T-cell (primary cell): ENCODE measurements at places on chromosomes 4 and X. TPM values are rescaled to one million over a fixed set of nuclear protein-coding genes. Genes with fewer than 3 reads are reported as not detected.

GRCh38 chr4:146949559-146949958 lies 3.9 kb upstream of the TTC29 start:
- H3K36me3 ChIP-seq = no peaks in the 10 kb centered on the region
- H3K27ac ChIP-seq = no peak overlapping the region
- no peak for DNase-seq
- no peak overlapping the region for H3K4me3 ChIP-seq
- H3K4me1 ChIP-seq = peaks cover 15% of the 10 kb centered on the region
- no peaks in the 10 kb centered on the region for H3K27me3 ChIP-seq

GRCh38 chr4:83378419-83378818 lies 43.8 kb upstream of the HPSE start:
- peaks cover 6% of the 10 kb centered on the region for H3K27me3 ChIP-seq
- no peaks in the 10 kb centered on the region for H3K36me3 ChIP-seq
- no peak overlapping the region for H3K4me3 ChIP-seq
- no peak overlapping the region for H3K27ac ChIP-seq
- DNase-seq = no peak
- H3K4me1 ChIP-seq = no peaks in the 10 kb centered on the region

DNA sequence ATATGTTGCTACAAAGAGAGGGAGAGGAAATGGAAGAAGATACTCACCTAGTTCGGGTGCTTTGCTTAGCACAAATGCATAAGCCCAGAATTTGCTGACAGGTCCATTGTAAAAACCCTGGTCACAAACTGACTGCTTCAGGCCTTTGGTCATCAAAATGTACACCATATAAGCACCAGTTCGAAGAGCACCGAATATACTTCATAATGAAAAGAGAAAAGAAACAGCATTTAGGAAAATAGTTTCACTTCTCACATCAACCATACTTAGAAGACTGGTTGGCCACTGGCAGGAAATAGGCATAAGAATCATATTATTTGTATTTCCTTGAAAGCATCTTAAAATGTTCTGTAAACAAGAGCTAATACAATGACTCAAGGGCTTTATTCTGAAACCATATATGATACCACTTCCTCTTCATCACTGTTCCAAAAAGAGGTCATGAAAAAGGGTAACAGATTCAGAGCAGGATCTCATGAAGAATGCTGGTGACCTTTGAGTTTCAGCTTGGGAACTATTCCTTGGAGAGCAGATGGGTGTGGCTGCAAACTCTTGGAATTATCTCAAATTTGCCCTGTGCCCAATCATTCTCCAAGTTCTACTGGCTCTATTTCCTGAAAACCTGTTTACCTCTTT lies 138.7 kb downstream of the ELOVL6 start:
- H3K4me3 ChIP-seq = peak overlapping the region; percentile 11
- H3K27ac ChIP-seq = peak overlapping the region; percentile 53
- H3K27me3 ChIP-seq = no peaks in the 10 kb centered on the region
- no peaks in the 10 kb centered on the region for H3K36me3 ChIP-seq
- no peak for DNase-seq

DNA sequence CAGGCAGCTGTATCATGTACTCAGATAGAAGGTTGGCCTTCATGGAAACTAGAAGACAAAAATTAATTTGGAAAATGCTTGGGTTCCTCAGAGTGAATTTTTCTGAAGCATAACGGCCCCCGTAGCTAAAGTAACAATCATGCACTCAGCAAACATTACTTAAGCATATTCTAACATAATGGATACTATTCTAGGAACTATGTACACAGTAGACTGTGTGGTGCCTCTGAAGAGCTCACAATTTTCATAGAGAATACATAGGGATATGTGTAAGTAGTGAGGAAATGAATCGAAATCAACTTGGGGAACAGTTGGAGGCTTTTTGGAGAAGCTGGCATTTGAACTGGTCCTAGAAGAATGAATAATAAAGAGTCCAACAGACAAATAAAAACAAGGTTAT lies 1045.0 kb downstream of the GLUD2 start:
- DNase-seq = no peak
- H3K36me3 ChIP-seq = no peaks in the 10 kb centered on the region
- H3K4me1 ChIP-seq = no peaks in the 10 kb centered on the region
- H3K27ac ChIP-seq = no peak overlapping the region
- H3K4me3 ChIP-seq = no peak overlapping the region

GRCh38 chr4:119314356-119314755 lies 7.6 kb downstream of the FABP2 start:
- H3K27ac ChIP-seq = no peak overlapping the region
- H3K4me1 ChIP-seq = no peaks in the 10 kb centered on the region
- no peak overlapping the region for H3K4me3 ChIP-seq

GRCh38 chrX:69221239-69222102 lies 56.2 kb upstream of the PJA1 start:
- H3K36me3 ChIP-seq = no peaks in the 10 kb centered on the region
- peaks cover 8% of the 10 kb centered on the region for H3K27me3 ChIP-seq
- no peak overlapping the region for H3K27ac ChIP-seq
- no peak for DNase-seq

DNA sequence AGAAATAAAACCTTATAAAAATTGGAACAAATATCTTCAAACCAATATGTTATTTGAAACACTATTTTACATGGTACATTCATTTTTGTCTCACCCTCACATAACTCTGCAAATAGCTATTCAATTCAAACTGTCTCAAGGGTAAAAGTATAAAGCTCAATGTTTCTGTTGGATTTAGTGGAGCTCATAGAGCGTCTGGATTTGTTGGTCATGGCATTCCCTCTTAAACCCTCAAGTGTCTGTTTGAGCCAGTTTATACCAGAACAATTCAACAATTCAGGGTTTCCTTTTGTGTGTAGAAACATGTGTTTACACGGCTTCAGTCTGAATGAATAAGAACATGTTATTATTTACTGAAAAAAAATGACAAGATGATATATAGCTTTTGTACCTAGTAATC lies 161.6 kb downstream of the PCDH18 start:
- no peaks in the 10 kb centered on the region for H3K4me1 ChIP-seq
- H3K36me3 ChIP-seq = no peaks in the 10 kb centered on the region
- H3K4me3 ChIP-seq = no peak overlapping the region
- DNase-seq = no peak
- H3K27ac ChIP-seq = no peak overlapping the region

- H3K4me3 ChIP-seq = no peak overlapping the region
- no peak overlapping the region for H3K27ac ChIP-seq
- no peak for DNase-seq
- no peaks in the 10 kb centered on the region for H3K36me3 ChIP-seq
- H3K4me1 ChIP-seq = no peaks in the 10 kb centered on the region
Measured at GRCh38 chrX:111759686-111760085, 78.7 kb downstream of the ALG13 start.

DNA sequence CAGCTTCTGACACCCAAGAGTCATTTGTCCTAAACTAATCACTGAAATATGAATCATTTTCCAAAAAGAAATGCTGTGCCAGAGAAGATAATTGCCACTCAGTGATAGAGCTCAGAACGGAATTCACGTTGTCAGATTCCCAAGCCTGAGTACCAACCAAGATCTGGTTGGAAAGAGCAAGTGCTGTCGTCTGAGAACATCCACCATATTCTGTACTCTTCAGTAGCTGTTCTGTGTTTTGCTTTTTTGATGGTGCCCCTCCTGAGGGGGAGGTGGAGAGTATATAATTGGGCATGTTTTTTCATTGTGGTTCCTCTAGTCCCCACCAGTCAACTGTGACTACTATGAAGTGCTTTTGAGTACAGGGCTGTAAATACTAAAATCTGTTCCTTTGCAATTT lies 13.2 kb downstream of the RUFY3 start:
- H3K4me1 ChIP-seq = peaks cover 36% of the 10 kb centered on the region
- H3K4me3 ChIP-seq = peak overlapping the region; percentile 28
- H3K36me3 ChIP-seq = no peaks in the 10 kb centered on the region
- no peaks in the 10 kb centered on the region for H3K27me3 ChIP-seq

DNA sequence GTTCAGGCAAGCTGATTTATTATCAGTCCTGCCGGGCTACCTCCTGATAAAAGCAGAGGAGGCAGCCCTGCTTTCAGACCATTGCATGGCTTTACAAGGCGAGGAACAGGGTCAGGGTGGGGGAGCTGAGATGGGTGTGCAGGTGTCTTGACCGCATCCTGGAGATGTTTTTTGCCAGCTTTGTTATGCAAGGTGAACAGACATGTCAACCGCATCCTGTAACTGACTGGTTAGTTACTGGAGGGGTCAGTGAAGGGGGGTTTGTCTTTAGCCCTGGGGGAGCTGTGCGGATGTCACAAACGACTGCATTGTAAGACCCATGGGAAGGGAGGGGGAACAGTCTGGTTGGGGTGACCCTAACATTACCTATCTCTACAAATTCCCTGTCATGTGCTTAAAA lies 10.0 kb downstream of the ADAM29 start:
- no peaks in the 10 kb centered on the region for H3K4me1 ChIP-seq
- no peak overlapping the region for H3K4me3 ChIP-seq
- H3K27me3 ChIP-seq = no peaks in the 10 kb centered on the region
- no peaks in the 10 kb centered on the region for H3K36me3 ChIP-seq

DNA sequence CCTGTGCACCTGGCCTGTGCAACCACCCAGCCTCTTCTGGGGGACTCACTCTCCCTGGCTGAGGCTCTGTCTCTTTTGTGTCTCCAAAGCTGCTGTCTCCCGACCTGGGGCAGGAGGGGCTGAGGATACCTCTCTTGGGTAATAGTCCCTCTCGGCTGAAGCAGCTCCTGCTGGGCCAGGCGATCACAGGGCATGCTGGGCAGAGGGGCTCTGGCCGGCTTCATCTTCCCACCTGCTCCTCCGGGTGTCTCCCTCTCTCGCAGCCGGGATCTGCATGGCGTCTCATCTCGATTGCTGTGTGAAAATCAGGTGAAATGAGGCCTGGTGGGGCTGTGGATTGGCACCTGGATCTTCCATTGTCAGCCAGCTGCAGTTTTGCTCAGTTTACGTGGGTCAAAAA lies 53.2 kb downstream of the MGST2 start:
- H3K27me3 ChIP-seq = no peaks in the 10 kb centered on the region
- H3K4me3 ChIP-seq = no peak overlapping the region
- H3K27ac ChIP-seq = no peak overlapping the region
- peaks cover 2% of the 10 kb centered on the region for H3K36me3 ChIP-seq
- DNase-seq = no peak
- H3K4me1 ChIP-seq = no peaks in the 10 kb centered on the region

NPY1R gene
- 0.57 TPM for total RNA-seq

FAM241A gene
- total RNA-seq = 1.9 TPM

KLF8 gene
- 5.4 TPM for total RNA-seq
